ENCODE measurements at places on chromosomes 2 and 18. TPM values are rescaled to one million over a fixed set of nuclear protein-coding genes. Genes with fewer than 3 reads are reported as not detected.
A peak's percentile ranks its signal among the peaks of the same experiment; 100 is the strongest.

Gene ALPP
- total RNA-seq: not detected

DNA sequence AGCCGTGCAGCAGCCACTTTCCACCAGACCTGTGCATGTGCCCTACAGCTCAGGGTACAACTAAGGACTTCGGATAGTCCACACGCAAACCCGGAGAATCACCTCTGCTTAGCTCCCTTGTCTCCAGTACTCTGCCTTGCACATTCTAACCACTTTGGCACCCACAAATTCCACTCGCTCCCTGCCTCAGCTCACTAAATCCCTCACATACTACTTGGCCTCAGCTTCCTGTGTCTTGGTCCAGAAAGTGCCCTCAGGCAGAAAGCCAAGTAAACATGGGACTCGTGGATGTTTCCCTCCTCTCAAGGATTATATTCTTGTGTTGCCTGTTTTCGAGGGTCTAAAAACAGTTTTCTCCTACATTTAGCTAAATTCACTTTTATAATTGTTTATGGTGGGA lies 157.8 kb upstream of the DAPL1 start:
- DNase-seq: no peak

- DNase-seq: peak; percentile 83
These were observed 60.6 kb downstream of the SLC16A14 start for GRCh38 chr2:230007931-230008707.

GRCh38 chr2:39858677-39859076 lies 79.6 kb upstream of the THUMPD2 start:
- no peak for DNase-seq

GRCh38 chr18:51890762-51891161 lies 449.2 kb upstream of the DCC start:
- DNase-seq: no peak

Gene CIDEA
- total RNA-seq: 0.52 TPM

DNA sequence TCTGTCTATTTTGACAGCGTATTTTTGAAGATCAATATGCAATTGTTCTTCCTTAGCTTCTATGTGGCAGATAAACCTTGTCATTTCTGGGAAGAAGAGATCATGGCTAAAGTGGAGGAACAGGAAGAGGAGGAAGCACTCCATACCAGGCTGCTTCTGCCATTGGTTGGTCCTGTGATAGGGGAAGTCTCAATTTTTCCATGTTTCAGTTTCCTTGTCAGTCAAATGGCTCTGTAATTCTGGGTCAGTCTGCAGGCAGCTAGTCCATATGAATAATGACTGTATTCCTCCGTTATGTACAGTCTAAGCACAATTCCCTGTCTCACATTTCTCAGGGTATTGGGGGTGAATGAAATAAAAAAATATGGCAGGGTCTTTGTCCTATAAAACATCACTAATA lies 277.6 kb upstream of the CXCR4 start:
- no peak for DNase-seq

DNA sequence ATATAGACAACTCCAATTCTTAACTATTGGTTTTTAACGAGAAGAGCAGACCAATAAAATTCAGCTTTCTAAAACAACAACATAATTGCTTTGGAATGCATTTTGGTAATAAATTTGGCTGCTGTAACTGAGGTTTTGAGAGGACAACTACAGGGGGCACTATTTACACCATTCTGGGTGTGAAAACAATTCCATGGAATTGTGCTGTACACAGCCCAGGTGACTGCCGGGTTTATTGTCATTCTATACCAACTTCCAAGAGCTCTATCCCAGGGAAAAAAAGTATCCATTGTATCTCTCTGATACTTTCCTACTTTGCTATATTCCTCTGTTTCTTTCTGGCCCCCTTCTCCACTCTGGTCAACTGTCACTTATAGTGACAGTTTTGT lies 38.4 kb downstream of the IRS1 start:
- DNase-seq: no peak

DNA sequence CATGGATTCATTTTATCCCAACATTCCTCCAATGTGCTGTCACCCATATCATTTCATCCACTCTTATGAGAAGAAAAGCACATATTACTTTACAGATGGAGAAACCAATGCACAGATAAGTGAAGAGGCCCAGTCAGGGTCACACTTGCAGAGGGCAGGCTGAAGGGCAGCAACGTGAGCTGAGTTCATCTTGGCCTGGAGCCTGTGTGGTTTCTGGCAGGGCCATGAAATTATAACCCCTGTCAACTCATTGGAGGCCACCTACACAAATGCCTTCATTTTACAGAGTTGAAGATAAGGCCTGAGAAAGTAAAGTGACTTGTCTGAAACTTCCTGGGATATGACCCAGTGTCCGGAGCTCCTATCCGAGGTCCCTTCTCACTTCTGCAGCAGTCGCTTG lies 88.4 kb upstream of the NRP2 start:
- peak; percentile 29 for DNase-seq

Gene ASAP2
- 10.1 TPM for total RNA-seq

DNA sequence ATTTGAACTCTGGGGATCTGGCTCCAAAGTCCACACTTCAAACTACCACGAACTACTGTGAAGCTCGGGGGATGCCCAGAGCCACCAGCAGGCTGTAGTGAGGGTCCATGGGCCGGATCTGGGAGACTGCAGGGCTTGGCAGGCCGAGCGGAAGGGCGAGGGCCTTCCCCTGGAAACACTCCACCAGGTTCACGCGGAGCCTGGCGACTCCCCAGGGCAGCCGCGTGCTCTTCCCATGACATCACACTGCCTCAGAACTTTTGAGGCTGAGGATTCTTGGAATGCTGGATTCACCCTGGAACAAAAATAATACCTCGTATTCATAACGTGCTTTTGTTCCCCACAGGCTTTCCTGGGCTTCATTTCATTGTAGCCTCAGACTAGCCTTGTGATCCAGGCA lies 201.0 kb downstream of the SMAD7 start:
- peak; percentile 83 for DNase-seq

DNA sequence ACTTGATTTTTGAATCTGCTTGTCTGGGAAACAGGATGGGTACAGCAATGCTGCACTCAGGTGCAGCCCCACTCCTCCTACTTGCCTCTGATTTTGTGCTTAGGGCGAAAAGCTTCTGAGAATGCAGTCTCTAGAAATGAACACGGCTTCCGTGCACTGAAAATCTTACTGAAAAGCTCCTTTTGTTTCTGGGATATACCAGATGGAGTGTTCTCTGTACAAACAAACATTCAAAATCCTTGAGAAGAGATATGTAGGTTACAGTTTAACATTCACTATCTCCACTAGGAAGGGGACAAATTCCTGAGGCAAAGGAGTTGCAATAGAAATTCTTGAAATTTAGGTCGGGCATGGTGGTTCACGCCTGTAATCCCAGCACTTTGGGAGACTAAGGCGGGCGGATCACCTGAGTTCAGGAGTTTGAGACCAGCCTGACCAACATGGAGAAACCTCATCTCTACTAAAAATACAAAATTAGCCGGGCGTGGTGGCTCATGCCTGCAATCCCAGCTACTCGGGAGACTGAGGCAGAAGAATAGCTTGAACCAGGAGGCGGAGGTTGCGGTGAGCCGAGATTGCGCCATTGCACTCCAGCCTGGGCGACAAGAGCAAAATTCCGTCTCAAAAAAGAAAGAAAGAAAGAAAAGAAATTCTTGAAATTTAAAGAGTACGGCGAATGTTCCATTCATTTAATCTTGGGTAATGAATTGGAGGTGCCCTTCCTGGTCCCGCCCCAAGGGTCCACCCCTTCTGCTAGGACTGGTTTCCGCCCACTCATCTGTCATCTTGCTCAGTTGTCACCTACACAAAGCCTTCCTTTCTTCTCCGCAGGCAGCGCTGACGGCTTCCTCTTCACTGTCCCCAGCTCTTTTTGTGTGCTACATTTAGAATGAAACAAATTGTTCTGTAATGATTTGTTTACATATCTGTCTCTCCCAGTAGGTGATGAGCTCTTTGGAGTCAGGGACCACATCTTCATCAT lies 92.4 kb downstream of the SOCS6 start:
- DNase-seq: peak; percentile 26

DNA sequence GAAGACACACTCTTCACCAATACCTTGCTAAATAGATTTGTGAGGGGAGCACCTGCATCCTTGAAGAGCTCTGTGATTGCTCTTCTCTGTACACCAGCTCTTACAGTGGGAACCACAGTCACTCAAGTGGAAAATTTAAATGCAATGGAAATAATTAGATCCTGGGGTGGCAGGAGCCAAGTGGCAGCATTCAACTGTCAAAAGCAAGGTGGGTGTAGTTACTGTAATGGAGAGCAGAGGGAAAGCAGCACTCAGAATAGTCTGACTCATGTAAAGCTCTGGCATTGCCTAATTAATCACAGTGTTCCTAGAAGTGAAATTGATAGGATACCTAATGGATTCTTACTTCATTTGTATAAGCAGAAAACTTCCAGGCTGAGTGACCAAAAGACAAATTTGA lies 245.8 kb downstream of the KCNE4 start:
- no peak for DNase-seq

DNA sequence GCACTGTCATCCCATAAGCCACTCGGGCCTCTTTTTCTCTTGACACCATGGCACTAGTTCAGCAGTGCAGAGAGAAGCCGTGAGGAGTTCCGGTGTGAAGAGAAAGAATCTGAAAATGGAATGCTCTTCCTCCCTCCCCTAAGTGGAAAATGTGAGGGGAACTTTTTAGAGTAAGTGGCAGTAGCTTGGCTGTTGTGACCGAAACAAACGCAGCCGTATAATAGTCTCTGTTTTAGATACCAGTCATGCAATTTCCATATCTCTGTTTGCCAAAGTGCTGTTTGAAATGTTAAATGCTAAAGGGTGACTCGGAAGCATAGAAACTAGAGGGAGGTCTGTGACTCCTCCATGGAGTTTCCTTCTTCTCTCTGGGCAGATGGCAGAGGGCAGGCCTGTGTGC lies 122.9 kb downstream of the MTCL1 start:
- no peak for DNase-seq

Gene EGR4
- not detected for total RNA-seq

DNA sequence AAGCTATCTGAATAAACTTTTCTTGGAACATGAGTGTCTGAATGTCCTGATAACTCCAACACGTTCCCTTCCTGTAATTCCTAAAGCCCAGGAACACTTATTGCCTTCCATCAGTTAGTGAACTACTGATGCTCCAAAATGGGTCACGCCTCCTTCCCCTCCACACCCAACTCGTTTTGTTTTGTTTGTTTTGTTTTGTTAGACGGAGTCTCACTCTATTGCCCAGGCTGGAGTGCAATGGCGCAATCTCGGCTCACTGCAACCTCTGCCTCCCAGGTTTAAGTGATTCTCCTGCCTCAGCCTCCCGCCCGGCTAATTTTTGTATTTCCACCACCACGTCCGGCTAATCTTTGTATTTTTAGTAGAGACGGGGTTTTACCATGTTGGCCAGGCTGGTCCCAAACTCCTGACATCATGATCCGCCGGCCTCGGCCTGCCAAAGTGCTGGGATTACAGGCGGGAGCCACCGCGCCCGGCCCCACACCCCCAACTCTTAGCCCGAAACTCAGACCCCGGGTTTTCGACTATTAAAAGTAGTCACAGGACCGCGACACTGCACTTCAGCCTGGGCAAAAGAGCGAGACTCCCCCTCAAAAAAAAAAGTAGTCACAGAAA lies 774 bp downstream of the IER3IP1 start:
- DNase-seq: peak; percentile 35

- no peak for DNase-seq
These were observed 62.0 kb downstream of the TGIF1 start for GRCh38 chr18:3511980-3512379.

- no peak for DNase-seq
These were observed 107.9 kb downstream of the CABLES1 start for GRCh38 chr18:23243178-23243577.

DNA sequence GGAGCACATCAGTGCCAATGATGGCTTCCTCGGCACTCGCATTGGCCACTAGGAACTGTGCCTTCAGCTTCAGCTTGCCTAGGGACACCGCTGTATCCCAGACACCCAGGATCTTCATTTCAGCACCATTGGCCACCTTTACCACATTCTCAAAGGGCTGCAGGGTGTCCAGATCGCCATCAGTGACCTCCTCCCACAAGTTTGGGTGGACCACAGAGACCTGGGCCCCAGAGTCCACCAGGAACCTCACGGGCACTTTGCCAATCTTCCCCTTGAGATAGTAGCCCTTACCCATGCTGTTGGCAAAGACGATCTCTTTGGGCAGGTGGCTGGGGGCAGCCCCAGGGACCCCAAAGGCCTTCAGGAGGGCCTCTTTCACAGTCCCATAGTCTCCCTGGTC lies 610 bp downstream of the ASPRV1 start:
- no peak for DNase-seq

Gene GBX2
- total RNA-seq: not detected

DNA sequence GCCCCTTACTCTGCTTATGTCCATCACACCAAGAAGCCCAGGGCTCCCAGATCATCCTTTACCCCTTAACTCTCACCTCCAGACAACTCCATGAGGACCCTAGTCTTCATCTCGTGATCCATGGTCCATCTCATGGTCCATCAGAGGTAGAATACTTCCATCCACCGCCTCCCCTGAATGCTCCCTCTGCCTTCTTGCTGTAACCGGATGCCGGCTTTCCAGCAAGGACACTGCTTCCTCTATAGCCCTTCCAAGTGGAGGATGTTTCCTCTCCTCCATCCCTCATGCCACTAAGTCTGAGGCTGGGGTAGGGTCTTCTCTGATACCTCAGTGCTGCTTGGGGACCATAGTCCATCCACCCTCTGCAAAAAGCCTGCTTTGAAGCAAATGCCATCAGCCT lies 118.6 kb upstream of the SIX2 start:
- no peak for DNase-seq

Gene SFT2D3
- total RNA-seq: 3.1 TPM

Gene MERTK
- total RNA-seq: 5.0 TPM

GRCh38 chr2:32882816-32883810 lies 63.6 kb upstream of the LTBP1 start:
- DNase-seq: no peak

- peak; percentile 24 for DNase-seq
These were observed 35.2 kb downstream of the MTERF4 start for GRCh38 chr2:241066893-241067341.

Gene GPR45
- total RNA-seq: not detected

GRCh38 chr2:46803547-46803878 lies 112.1 kb downstream of the MCFD2 start:
- no peak for DNase-seq

Gene ADD2
- total RNA-seq: 1.8 TPM

Gene PLCD4
- 0.55 TPM for total RNA-seq

DNA sequence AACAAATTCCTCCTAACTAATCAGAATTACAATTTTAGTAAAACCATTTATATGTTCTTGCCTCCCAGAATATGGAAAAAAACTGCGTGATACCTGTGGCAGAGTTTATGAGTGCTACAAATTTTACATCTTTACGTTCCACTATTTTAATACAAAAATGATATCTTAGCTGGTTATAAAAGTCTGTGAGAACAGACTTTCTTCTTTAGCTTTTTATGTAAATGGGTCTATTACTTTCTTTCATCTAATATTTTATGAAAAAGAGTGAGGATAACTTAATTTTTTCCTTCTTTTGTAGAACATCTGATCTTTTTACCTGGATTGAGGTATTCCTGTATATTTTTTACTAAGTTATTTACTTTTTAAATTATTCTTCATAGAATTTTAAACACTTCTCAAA lies 22.1 kb upstream of the REG3A start:
- DNase-seq: no peak

- no peak for DNase-seq
These were observed 593.7 kb downstream of the NRXN1 start for GRCh38 chr2:50438259-50438658.

Gene CYS1
- 3.0 TPM for total RNA-seq

Gene OSBPL6
- total RNA-seq: 4.6 TPM

GRCh38 chr2:238884812-238885408 lies 37.0 kb downstream of the TWIST2 start:
- no peak for DNase-seq

Gene LYPD6B
- not detected for total RNA-seq

Gene RTKN
- total RNA-seq: 21.4 TPM

Gene TIA1
- total RNA-seq: 51.2 TPM

All from left ventricle myocardium superior (tissue), 1 donor.